ENCODE measurements at places on chromosomes 16 and 17. TPM values are rescaled to one million over a fixed set of nuclear protein-coding genes. Genes with fewer than 3 reads are reported as not detected.

DNA sequence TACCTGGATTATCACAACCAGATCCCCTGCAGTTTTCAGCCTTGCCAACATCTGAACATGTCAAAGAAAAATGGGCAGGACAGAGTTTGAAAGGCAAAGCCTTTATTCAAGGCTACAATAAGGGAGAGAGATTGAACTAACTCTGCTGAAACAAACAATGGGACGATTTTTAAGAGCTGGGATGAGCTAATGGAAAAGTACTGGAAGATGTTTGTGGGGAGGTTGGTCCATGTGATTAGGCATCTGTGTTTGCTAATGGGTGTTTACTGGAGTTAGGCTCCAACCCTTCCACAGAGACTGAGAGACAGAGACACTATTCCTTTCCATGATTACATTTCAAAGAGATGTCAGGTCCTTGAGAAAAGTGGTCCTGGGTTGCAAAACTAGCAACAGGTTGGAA, 35.0 kb upstream of the HSBP1 start:
- DNase-seq = no peak
- H3K27ac ChIP-seq = no peak overlapping the region
- no peaks in the 10 kb centered on the region for H3K27me3 ChIP-seq
- H3K36me3 ChIP-seq = no peaks in the 10 kb centered on the region

DNA sequence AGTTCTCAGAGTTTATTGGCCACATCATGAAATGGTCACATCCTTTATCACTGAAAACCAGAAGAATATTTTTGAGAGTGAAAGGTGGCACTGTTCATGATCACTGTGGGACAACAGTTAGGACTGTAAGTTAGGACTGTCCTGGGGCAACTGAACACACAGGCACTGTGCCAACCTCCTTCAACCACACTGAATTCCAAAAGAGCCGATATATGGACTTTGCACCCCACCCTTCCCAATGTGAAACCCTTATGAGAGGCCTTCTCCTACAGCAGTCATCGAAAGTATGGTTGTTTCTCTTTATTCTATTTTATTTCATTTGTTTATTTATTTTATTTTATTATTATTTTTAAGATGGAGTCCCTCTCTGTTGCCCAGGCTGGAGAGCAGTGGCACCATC, 353.5 kb downstream of the TOX3 start:
- H3K4me1 ChIP-seq = no peaks in the 10 kb centered on the region
- H3K4me3 ChIP-seq = no peak overlapping the region
- no peak overlapping the region for H3K27ac ChIP-seq
- H3K36me3 ChIP-seq = no peaks in the 10 kb centered on the region
- H3K27me3 ChIP-seq = no peaks in the 10 kb centered on the region

- H3K27me3 ChIP-seq = peaks cover 40% of the 10 kb centered on the region
- peaks cover 15% of the 10 kb centered on the region for H3K4me1 ChIP-seq
Observed at GRCh38 chr17:48630009-48630924, 4.1 kb upstream of the HOXB9 start.

KIF1C gene
- total RNA-seq = 46.5 TPM

TPSAB1 gene
- not detected for total RNA-seq
